Activated CD8-positive, alpha-beta T cell treated with anti-CD3 and anti-CD28 coated beads for 36 hours (primary cell): ENCODE measurements at places on chromosomes 3 and 15. TPM values are rescaled to one million over a fixed set of nuclear protein-coding genes. Genes with fewer than 3 reads are reported as not detected.
A peak's percentile ranks its signal among the peaks of the same experiment; 100 is the strongest.

Gene SLC22A14
- not detected for total RNA-seq

DNA sequence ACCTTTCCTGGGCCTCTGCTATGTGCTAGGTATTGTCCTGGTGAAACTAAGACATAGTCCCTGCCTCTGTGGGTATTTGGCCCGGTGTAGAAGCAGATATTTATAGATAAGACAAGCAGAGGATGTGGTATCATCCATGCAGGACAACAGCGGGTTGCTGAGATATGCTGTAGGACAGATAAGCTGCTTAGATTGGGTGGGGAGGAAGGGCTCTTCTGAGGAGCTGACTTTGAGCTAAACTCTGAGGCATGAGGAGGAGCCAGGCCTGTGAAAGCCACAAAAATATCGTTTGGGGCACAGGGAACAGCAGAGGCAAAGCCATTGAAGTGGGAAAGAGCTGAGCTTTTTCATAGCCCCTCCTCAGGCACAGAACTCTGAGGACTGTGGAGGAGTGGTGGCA lies 492.5 kb upstream of the CFAP20DC start:
- H3K36me3 ChIP-seq = no peaks in the 10 kb centered on the region
- no peaks in the 10 kb centered on the region for H3K27me3 ChIP-seq
- DNase-seq = no peak
- H3K27ac ChIP-seq = no peak overlapping the region

DNA sequence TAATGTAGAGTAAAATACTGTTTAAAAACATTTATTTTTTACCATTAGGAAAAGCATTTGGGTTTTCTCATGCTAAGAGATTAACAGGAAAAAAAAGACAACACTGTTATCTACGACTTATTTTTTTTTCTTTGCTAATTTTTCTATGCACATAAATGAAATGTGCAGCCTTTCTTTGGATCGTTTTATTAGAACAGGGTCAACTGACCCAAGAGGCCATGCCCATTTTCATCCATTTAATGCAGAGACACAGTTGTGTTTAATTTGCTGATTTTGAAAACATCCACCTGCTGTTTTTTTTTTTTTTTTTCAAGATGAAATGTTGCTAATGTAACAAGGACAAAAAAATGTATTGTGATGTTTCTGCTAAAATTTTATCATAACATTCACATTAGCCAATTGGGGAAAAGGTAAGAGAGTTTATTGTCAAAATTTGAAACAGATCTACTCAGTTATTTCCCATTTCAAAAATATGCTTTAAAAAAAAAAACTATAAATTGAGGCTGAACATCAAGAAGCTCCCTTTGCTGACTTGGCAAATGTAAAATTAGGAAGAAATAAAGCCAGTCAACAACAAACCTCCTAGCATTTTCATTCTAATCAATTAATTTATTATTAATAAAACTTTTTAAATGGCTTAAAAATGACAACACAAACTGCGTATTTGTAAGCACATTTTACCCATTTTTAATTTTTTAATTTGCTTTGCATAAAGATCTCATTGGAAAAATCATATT lies 485.2 kb downstream of the ROBO2 start:
- no peak for DNase-seq
- H3K27ac ChIP-seq = no peak overlapping the region
- H3K4me1 ChIP-seq = no peaks in the 10 kb centered on the region
- no peak overlapping the region for H3K4me3 ChIP-seq
- no peaks in the 10 kb centered on the region for H3K36me3 ChIP-seq

- H3K27ac ChIP-seq = peak overlapping the region; percentile 62
- no peak for DNase-seq
- H3K36me3 ChIP-seq = peaks cover 74% of the 10 kb centered on the region
- peaks cover 78% of the 10 kb centered on the region for H3K4me1 ChIP-seq
These were observed 39.0 kb downstream of the ARHGEF3 start for GRCh38 chr3:56762718-56763117.

Gene MINAR1
- total RNA-seq = 0.45 TPM

Gene SI
- total RNA-seq = not detected

Gene PDCD10
- 68.9 TPM for total RNA-seq

GRCh38 chr3:30193625-30194044 lies 412.8 kb upstream of the TGFBR2 start:
- H3K4me3 ChIP-seq = no peak overlapping the region
- H3K4me1 ChIP-seq = no peaks in the 10 kb centered on the region
- no peak overlapping the region for H3K27ac ChIP-seq
- H3K27me3 ChIP-seq = peaks cover under 1% of the 10 kb centered on the region
- H3K36me3 ChIP-seq = no peaks in the 10 kb centered on the region
- DNase-seq = no peak

- H3K4me1 ChIP-seq = no peaks in the 10 kb centered on the region
- H3K4me3 ChIP-seq = no peak overlapping the region
- H3K36me3 ChIP-seq = no peaks in the 10 kb centered on the region
- no peak for DNase-seq
- H3K27me3 ChIP-seq = no peaks in the 10 kb centered on the region
These were observed 771.6 kb downstream of the DIPK2A start for GRCh38 chr3:144743225-144743668.

GRCh38 chr3:180530276-180530675 lies 71.7 kb upstream of the TTC14 start:
- no peak overlapping the region for H3K4me3 ChIP-seq
- no peak for DNase-seq
- no peaks in the 10 kb centered on the region for H3K27me3 ChIP-seq
- H3K27ac ChIP-seq = no peak overlapping the region
